ENCODE measurements at places on chromosomes 5 and 9.

GRCh38 chr9:98362624-98363252 is 107.3 kb upstream of the TBC1D2 start:
- DNase-seq, result no peak

GRCh38 chr5:73770172-73771025 is 144.4 kb downstream of the ARHGEF28 start:
- no peak for DNase-seq

DNA sequence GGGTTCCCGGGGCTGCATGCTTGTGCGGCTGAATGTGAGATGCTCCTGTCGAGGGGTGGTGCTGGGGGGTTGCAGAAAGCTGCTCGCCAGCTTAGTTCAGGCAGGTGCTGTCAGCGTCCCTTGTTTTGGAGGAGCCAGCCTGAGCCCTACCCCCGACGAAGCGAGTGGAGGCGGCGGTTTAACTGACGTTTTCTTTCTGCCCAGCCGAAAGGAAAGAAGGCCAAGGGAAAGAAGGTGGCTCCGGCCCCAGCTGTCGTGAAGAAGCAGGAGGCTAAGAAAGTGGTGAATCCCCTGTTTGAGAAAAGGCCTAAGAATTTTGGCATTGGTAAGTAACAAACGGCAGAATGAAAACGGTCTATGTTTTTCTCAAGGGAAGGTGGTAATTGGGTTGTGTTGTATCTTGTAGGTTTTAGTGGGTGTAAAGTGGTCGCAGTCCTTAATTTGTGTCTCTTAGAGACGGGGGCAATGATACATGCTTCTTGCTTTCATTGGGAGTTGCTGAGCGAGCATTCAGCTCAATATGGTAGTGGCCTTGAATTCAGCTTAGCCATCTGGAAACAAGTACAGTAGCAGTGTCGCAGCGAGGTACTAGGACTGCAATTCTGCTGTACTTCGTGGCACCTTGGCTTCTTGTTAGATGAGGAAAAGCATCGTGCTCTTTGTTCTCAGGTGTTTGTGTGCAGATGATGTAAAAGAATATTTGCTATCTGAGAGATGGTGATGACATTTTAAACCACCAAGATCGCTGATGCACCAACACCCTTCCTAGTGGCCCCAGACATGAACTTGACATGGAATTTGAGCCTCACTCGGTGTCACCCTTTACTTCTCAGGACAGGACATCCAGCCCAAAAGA is 928 bp downstream of the RPL7A start:
- no peak for DNase-seq

- no peak for DNase-seq
These were observed 13.2 kb downstream of the DNAJC25 start for GRCh38 chr9:111644195-111644772.

- DNase-seq, result no peak
These were observed 293.2 kb upstream of the WWC1 start for GRCh38 chr5:167998148-167998767.

DNA sequence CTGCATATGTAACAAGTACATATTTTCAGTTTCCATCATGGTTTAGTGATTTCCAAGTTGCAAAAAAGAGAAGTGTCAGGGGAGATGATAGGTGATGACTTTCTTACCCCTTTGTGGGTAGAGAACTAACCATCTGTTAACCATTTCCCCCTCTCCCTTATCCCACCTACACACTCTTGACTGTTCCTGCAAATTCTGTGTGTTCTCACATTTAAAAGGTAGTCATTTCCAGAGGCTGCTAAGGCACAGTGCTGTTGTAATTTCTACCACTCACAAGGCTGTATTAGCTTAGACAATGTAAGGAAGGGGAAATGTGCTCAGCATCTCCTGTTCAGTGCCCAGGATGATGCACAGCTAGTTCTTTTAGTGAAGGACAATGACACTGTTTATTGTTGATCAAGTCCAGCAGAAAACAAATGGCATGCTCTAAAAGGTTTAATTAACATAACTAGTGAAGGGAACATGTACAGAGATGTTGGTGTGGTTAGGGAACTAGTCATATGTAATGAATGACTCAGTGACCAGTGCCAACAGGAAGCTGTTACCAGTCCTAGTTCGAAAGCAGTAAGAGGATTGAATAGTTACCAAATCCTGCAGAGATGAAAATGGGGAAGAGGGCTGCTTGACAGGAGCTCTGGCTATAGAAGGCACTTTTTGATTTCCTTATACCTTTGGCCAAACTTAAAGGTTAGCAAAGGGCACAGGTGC is 165.1 kb downstream of the PLK2 start:
- no peak for DNase-seq
